ENCODE measurements at places on chromosomes 5 and 9.

DNA sequence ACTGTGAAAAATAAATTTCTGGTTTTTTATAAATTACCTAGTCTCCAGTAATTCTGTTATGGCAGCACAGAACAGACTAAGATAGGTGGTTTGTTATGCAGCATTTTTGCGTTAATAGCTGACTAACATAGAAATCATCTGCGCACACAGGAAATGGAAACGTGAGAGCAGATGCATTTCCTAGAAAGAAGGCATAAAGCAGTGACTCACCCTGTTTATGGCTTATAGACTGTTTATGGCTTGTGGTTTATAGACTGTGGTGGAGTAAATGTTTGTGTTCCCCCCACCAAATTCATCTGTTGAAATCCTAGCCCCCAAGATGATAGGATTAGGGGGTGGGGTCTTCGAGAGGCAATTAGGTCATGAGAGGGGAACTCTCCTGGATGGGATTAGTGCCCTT lies 18.3 kb upstream of the OSMR start:
- no peak for DNase-seq

DNA sequence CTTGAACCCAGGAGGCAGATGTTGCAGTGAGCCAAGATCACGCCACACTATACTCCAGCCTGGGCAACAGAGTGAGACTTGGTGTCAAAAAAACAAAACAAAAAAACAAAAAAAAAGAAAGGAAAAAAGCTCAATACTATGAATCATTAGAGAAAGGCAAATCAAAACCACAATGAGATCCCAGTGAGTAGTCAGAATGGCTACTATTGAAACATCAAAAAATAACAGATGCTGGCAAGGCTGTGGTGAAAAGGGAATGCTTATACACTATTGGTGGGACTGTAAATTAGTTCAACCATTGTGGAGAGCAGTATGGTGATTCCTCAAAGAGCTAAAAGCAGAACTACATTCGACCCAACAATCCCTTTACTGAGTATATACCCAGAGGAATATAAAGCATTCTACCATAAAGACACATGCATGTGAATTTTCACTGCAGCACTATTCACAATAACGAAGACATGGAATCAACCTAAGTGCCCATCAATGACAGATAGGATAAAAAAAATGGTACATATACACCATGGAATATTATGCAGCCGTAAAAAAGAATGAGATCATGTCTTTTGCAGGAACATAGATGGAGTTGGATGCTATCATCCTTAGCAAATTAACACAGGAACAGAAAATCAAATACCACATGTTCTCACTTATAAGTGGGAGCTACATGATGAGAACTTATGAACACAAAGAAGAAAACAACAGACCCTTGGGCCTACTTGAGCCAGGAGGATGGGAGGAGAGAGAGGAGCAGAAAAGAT lies 81.9 kb upstream of the ARRDC3 start:
- no peak for DNase-seq

GRCh38 chr5:126481243-126481642 lies 58.0 kb downstream of the GRAMD2B start:
- DNase-seq = peak; percentile 21

DNA sequence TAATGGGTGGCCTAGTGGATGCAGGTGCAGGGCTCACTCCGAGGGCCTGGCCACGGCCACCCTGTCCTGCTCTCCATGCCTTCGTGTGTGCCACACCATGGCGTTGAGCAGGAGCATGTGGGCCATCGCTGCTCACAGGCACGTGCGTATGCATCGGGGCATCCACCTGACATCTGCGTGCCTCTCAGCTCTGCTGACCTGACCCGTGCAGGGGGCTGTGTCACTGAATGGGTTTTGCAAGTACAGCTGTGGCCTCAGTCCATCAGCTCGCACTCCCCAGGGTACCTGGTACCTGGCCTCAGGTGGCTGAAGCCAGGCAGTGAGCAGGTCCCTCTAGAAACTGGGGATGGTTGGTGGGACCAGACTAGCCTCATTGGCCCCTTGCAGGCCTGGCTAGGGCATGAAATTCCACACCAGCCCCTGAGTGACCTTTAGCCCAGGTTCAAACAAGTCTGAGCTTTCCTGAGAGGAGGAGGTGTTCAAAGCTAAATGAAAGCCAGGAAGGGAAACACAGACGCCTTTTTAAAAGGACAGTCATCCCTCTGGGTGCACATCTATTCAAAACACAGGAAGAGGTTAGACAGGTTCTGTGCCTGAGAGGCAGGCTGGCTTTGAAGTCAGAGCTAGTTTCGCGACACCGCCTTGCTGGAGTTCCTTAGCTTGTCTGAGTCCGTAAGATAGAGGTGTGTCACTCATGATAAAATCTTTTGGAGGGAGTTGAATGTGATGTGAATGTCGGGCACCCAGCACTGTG lies 74.0 kb downstream of the MACROH2A1 start:
- no peak for DNase-seq
